ENCODE measurements at places on chromosomes 11 and 22.

DNA sequence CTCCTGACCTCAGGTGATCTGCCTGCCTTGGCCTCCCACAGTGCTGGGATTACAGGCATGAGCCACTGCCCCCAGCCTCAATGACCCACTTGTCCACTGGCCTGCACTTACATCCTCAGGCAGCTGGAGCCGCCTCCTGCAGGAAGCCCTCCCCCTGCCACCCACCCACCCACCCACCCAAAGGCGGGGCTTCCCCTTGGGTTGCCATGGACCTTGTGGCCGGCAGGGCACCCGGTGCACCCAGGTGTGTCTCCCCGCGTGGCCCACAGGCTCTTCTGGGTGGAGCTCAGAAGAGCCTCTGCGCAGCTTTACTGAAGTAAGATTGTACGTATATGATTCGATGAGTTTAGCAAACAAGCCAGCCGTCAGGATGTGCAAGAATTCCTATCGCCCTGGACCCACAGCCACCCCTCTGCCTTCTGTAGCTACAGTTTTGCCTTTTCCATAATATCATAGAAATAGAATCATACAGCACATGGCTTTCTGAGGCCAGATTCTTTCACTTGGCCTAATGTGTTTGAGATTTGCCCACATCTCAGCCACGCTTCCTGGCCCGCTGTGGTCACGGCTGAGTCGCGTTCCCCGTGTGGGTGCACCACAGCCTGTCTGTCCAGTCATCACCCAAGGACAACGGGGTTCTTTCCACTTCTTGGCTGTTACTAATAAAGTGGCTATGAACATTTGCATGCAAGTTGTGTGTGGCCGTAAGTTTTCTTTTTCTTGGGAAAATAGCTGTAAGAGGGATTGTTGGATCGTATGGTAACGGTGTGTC, 5.3 kb upstream of the BRSK2 start:
- no peaks in the 10 kb centered on the region for H3K27me3 ChIP-seq
- H3K4me1 ChIP-seq: no peaks in the 10 kb centered on the region
- no peak overlapping the region for H3K27ac ChIP-seq
- H3K36me3 ChIP-seq: no peaks in the 10 kb centered on the region
- no peak overlapping the region for H3K4me3 ChIP-seq

DNA sequence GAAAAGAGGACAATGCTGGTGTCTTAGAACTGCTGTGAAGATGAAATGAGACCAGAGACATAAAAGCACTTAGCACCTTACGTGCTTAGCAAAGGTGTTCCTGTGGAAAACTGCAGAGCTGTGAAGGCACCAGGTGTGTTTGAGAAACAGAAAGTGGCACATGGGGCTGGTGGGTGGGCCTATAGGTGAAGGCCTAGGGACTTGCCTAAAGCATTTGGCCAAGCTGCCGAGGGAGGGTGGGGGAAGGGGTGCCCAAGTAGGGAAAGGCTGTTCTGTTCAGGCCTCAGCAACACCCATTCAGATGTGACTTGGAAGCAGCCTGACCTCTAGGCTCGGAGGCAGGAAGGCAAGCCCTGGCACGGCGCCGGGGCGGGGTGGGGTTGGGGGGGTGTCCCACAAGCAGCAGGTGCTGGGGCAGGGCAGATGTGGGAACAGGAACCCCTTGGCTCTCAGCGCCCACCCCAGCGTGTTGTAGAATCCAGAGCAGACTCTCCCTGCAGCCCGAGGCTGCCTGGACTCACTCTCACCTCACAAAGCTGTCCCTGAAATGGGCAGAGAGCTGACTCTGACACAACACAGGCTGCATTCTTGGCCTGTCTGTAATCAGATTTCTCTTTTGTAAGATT, 366.7 kb upstream of the NARS2 start:
- H3K27me3 ChIP-seq: no peaks in the 10 kb centered on the region
- H3K4me1 ChIP-seq: no peaks in the 10 kb centered on the region
- H3K36me3 ChIP-seq: no peaks in the 10 kb centered on the region
- DNase-seq: no peak
- no peak overlapping the region for H3K27ac ChIP-seq

GRCh38 chr11:450809-451451, 851 bp downstream of the PTDSS2 start:
- H3K27me3 ChIP-seq: no peaks in the 10 kb centered on the region
- H3K4me1 ChIP-seq: peaks cover 5% of the 10 kb centered on the region
- peaks cover 17% of the 10 kb centered on the region for H3K36me3 ChIP-seq
- peak overlapping the region; percentile 62 for H3K4me3 ChIP-seq

GRCh38 chr11:60952742-60953170, 780 bp upstream of the SLC15A3 start:
- DNase-seq: no peak
- H3K4me1 ChIP-seq: no peaks in the 10 kb centered on the region
- no peak overlapping the region for H3K4me3 ChIP-seq
- no peaks in the 10 kb centered on the region for H3K27me3 ChIP-seq
- no peaks in the 10 kb centered on the region for H3K36me3 ChIP-seq

Measured in RWPE2 (cell line).